ENCODE measurements at places on chromosomes 7 and 10.

DNA sequence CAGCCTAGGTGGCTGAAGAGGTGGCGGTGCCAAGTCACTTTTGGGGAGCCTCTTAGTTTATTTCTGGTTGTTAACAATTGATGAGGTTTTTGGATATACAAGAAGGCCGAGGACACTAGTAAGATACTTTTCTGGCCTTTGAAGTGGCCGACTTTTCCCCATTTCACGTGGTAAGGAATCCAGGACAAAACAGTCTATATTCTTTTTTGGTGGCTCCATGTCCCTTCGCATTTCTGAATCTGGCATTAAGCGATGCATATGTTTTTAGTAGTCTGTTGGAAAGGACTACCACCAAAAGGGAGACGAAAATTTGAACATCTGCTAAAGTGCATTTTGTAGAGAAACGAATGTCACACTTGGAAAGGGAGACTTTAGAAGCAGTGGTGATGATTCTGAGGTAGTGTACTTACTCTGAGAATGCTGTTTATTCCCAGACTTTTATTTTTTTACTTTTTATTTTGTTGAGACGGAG lies 1.5 kb downstream of the MLLT10 start:
- no peak for DNase-seq

DNA sequence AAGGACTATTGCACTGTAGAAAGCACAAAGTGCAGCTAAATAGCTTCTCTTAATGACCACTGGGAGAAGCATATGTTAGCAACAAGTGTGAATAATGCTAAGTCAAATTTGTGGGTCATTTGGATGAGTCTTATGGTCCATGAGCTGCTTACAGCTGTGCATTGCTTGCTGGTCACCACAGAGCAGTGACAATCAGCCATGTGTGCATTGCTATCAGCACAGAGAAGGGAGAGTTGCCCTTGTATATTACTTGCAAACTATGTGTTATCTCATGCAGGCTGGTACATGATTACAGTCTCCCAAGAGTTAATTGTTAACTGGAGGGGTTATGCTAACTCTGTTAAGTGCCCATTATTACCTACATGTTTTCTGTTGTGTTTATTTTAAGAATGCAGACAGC lies 25.7 kb downstream of the MRPS33 start:
- no peak for DNase-seq

GRCh38 chr10:30017966-30018365 lies 41.4 kb downstream of the JCAD start:
- no peak for DNase-seq

GRCh38 chr7:8360564-8361153 lies 72.8 kb upstream of the NXPH1 start:
- DNase-seq = no peak

DNA sequence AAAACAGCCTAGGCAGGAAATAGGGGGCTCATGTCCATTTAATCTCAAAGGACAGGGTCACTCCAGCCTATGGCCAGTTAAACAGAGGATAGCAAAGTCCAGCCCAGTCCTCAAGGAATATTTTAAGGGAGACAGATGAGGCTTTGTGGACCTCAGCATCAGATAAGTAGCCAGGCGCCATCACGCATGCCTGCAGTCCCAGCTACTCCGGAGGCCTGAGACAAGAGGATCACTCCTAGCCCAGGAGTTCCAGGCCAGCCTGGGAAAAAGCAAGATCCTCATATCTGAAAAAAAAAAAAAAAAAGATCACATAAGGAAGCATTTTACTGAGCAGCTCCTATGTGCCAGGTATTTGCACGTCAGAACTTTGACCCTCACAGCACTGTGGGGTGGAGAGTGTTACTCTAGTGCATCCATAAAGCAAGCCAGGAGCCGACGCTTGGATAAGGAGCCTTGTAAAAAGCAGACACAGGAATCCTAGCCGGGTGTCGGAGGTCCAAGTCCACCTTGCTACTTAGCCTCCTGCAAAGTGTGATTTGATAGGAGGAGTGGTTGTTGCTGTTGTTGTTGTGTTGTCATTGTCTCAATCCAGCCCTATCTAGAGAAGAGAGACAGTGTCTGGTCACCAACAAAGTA lies 61.8 kb upstream of the DOCK1 start:
- DNase-seq = no peak

- DNase-seq = no peak
These were observed 97.2 kb downstream of the COBL start for GRCh38 chr7:51219261-51219988.

- DNase-seq = no peak
These were observed 1.2 kb downstream of the YWHAG start for GRCh38 chr7:76357475-76358010.

GRCh38 chr10:77801474-77802161 lies 124.9 kb downstream of the DLG5 start:
- no peak for DNase-seq

GRCh38 chr7:84228526-84228925 lies 33.9 kb upstream of the SEMA3A start:
- DNase-seq = no peak

GRCh38 chr7:148738737-148739535 lies 40.2 kb downstream of the CUL1 start:
- DNase-seq = no peak

- no peak for DNase-seq
These were observed 51.8 kb upstream of the DNAAF5 start for GRCh38 chr7:674454-675410.

DNA sequence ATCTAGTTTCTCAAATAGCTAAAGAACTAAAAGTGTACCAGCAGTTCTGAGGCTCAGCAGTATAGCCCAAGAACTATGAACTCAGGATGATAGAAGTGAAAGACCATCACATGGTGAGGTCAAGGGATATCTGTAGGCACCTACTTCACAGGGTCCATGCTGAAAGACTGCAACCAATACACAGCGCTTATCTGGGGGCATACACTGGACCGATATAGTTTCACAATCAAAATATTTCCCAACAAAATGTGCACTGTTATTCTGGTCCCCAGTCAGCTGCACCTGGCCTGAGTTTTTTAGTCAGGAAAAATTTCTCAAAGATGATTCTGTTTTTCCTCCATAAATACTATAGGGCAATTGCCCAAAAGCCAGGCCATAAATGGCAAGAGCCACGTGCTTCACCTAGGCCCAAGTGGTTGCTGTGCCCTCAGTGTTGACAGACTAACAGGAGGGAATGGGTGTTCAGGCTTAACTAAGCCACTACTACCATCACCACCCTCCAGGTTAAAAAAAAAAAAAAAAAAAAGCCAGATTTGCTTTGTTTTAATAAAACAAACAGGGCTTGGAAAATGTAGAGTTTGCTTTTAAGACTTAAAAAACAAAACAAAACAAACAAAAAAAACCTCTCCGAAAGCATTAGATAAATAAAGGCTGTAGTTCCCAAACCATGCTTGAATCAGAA lies 58.5 kb downstream of the OGDH start:
- DNase-seq = no peak

GRCh38 chr10:30398193-30398592 lies 35.8 kb upstream of the MAP3K8 start:
- DNase-seq = no peak

DNA sequence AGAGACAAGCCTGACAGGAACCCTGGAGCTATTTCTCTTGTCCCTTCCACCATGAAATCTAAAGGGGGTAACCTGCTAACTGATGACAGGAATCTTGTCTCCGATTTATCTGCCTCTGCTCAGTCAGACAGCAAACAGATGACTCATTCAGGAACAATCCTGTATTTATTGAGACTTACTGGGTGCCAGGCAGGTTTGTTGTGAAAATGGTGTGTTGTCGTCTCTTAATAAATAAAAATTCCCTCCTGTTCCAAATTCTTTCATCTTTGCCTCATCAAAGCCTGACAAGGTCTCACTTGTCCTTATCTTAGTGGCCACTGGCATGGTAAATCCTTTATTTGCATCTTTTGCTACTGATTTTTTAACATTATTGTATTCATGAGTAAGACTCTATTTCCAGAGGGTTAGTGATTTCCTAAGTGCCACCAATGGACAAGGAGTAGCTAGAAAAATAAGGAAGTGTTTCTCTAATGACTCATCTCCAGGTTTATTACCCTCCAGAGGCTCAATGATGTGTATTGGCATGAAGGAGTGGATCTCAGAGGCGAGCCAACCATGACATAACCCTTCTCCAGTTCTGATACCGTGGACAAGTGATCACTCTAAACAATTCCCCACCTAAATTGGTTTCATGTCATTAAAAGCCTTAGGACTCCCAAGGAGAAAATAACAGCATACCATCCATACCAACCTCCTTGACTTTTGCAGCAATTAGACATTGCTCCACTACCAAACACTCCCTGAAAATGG lies 724.0 kb downstream of the GRID1 start:
- no peak for DNase-seq

DNA sequence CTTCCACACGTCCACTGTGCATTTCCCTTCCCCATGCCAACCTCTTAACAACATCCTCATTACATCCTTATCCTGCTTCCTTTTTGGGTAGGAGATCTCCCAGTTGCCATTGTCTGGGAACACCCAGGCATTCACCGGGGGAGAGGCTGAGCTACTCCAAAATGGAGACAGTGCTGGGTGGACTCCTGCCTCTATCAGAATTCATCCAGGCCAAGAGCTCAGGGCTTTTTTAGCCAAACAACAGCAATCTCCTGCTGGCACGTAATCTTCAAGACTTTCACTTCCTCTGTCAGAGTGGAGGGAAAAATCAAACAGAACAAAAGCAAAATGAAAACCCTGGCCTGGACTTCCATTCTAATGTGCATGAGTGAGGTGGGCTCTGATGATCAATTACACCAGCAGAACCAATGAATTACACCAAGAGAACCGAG lies 245.0 kb downstream of the PRPF18 start:
- no peak for DNase-seq

DNA sequence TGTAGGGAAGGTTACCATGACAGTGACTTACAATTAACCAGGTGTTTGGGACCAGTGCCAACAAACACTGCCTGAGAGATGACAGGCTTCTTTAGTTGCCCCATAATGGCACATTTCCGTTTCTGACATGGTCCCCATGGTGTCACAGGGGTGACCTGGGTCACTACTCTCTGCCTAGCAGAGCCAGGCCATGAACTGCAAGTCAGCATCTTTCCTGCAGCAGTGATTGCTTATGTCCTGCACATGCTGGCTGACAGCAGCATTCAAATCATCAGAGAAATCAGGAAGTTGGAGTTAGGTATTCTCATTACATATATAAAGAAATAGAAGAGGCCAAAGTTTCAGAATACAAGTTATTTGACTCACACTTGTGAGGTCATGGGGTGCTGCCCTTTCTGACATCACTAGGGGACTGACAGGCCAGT lies 47.1 kb upstream of the ZNRF2 start:
- no peak for DNase-seq

DNA sequence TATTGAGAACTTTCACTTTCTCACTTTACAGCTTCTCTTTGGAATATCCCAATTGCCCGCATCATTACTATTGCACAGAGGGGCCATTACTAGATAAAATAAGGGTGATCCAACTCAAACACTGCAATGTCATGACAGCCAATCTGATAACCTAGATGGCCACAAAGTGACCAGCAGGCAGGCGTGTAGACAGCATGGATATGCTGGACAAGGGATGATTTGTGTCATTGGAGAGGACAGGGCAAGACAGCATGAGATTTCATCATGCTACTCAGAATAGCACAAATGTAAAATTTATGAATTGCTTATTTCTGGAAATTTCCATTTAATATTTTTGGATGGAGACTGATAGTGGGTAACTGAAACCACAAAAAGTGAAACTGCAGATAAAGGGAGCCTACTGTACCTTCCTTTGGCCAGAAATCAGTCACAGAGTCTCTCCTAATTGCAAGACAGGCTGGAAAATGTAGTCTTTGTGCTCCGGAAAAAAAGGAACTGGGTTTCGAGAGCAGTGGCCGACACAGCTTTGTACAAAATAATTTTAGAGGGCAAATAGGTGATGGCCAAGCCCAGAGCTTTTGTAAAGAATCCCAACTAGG lies 6.1 kb upstream of the GSDME start:
- DNase-seq = no peak

- no peak for DNase-seq
These were observed 29.3 kb upstream of the OSBPL3 start for GRCh38 chr7:25009257-25009656.

- DNase-seq = no peak
These were observed 149.7 kb downstream of the CELF2 start for GRCh38 chr10:11167233-11167966.

GRCh38 chr7:152025937-152026890 lies 740 bp downstream of the GALNT11 start:
- DNase-seq = no peak

GRCh38 chr7:140920745-140921144 lies 4.0 kb downstream of the BRAF start:
- no peak for DNase-seq

DNA sequence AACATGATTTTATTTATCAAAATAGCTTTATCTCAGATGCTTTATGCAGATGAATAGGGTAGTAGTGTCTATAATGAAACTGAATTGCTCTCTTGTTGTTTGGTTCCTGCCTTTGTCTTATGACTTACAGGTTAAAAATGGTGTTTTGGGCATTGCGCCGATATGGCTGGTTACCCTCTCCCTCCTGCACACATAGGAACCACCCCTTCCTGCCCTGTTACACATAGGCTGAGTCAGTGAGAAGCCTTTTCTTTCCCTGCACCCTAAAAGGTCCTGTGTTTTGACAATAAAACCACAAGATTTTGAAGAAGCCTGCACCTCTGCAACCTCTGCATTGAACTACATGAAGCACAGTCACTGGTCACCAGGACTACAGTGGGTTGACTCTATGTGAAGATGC lies 655.8 kb upstream of the ANKRD30A start:
- no peak for DNase-seq

- DNase-seq = no peak
These were observed 1031.7 kb downstream of the LRMDA start for GRCh38 chr10:76463111-76463510.

GRCh38 chr10:7585228-7585627 lies 81.5 kb downstream of the ITIH5 start:
- DNase-seq = no peak

DNA sequence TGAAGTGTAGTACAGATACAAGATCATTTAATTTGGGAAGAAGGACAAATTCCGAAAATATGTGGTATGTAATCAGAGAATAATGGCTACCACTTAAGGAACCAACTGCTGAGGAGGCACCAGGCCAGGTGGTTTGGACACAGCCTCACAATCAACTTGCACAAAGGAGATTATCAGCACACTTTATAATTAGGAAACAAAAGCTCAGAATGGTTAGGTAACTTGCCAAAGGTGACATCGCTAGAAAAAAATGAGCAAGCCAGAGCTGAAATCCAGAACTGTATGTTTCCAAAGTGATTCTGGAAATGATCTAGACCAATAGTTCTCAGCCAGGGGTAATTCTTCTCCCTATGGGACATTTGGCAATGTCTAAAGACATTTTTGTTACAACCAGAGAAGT lies 36.6 kb downstream of the ERCC6 start:
- DNase-seq = no peak

GRCh38 chr7:151629713-151630272 lies 110.1 kb upstream of the RHEB start:
- no peak for DNase-seq

DNA sequence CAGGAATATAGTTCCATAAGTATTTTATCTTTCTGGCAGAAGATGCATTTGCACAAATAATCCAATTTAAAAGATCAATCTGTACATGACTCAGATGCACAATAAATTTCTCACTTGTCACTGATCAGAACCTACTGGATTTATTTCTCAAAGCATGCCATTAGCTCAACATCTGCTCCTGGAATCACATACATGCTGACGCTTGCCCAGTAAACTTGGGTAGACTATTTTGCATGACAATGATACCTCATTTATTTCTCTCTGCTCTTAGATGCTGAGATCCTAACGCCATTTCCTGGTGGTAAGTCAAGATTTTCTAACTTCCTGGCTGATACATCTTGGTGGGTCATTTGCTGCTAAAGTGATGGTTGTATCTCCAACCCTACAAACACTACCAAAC lies 33.8 kb upstream of the C10orf120 start:
- no peak for DNase-seq

Data from activated CD4-positive, CD25-positive, alpha-beta regulatory T cell (primary cell).